ENCODE measurements at places on chromosomes 7 and 10.

- DNase-seq, result no peak
These were observed 11.7 kb downstream of the PRF1 start for GRCh38 chr10:70590655-70591416.

GRCh38 chr10:119726676-119727261 is 919 bp downstream of the INPP5F start:
- DNase-seq, result no peak

GRCh38 chr10:131825150-131825848 is 75.5 kb upstream of the PPP2R2D start:
- no peak for DNase-seq

DNA sequence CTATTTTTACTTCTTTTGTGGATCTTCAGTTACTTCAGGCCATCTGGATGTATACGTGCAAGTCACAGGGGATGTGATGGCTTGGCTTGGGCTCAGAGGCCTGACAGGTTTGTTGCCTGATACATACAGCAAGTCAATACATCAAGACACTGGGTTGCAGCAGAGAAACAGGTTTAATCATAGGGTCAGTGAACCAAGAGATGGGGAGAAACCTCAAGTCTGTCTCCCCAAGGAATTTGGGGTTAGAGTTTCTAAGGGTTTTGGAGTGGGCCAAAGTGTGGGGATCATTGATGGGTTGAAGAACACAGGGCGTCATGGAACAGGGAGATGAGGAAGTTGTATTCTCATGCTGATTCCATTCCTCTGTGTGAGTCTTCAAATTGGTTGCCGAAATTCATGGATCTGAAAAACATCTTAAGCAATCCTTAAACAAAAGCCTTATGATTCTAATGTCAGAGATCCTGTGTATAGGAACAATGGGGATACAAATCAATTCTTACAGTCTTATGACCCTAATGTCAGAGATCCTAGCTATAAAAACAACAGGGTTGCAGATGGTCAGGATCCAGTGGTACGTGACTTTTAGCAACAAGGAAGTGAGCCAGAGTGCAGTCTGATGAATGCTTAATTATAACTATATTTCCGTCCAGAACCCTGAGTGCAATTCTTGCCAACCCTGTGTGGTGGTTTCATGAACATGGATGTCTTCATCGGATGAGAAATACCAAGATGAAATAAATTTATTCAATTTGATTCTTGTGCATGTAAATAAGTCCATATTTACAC is 18.9 kb downstream of the OTUD1 start:
- DNase-seq, result no peak

GRCh38 chr7:110531186-110531585 is 559.7 kb upstream of the LRRN3 start:
- no peak for DNase-seq

- no peak for DNase-seq
These were observed 7.0 kb upstream of the CSGALNACT2 start for GRCh38 chr10:43131256-43131655.

GRCh38 chr7:42924223-42924838 is 7.6 kb downstream of the PSMA2 start:
- peak; percentile 19 for DNase-seq

DNA sequence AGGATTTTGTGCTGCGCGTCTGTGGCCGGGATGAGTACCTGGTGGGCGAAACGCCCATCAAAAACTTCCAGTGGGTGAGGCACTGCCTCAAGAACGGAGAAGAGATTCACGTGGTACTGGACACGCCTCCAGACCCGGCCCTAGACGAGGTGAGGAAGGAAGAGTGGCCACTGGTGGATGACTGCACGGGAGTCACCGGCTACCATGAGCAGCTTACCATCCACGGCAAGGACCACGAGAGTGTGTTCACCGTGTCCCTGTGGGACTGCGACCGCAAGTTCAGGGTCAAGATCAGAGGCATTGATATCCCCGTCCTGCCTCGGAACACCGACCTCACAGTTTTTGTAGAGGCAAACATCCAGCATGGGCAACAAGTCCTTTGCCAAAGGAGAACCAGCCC is 3.3 kb downstream of the PIK3CG start:
- DNase-seq, result no peak
